ENCODE measurements at places on chromosomes 16 and 17. TPM values are rescaled to one million over a fixed set of nuclear protein-coding genes. Genes with fewer than 3 reads are reported as not detected.

Gene KIF18B
- total RNA-seq: 5.4 TPM

Gene KRT27
- total RNA-seq: not detected

Gene EXOSC6
- 28.8 TPM for total RNA-seq

Gene DLX3
- 0.41 TPM for total RNA-seq
